ENCODE measurements at places on chromosomes 1 and 21.

GRCh38 chr1:116230712-116231111 is 119.5 kb downstream of the MAB21L3 start:
- DNase-seq = no peak

DNA sequence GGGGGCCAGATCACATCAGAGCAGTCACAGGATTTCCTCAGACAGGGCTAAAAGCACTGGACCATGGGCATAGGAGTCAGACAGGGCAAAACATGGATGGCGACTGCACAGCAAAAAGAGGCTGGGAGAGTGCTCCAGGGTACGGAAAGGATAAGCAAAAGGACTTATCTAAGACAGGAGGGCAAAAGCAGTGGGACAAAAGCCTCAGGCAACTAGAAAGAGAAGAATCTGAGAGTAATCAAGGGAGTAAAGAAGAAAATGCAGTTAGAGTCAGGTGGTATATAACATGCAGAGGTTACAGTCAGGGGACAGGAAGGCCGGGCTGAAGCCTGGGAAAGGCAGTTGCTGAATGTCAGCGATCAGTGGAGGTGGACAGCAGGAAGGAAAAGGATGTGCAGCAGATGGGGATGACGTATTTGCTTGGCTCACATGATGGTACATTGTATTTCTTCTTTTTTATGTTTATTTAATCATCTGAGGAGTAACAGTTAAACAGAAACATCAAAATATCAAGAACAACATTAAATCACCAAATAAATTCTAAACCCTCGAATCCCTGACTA is 63.1 kb upstream of the CNN3 start:
- DNase-seq = no peak

- DNase-seq = no peak
These were observed 977 bp downstream of the LCA5L start for GRCh38 chr21:39444421-39445180.

GRCh38 chr1:151585622-151586021 is 26.2 kb upstream of the SNX27 start:
- DNase-seq = no peak

- no peak for DNase-seq
These were observed 118.4 kb downstream of the RERE start for GRCh38 chr1:8698937-8699447.

- no peak for DNase-seq
These were observed 22.8 kb downstream of the RERE start for GRCh38 chr1:8794605-8795004.

GRCh38 chr1:6269720-6270400 is 9.0 kb upstream of the GPR153 start:
- peak; percentile 80 for DNase-seq

GRCh38 chr1:207020065-207020708 is 12.4 kb downstream of the C1orf116 start:
- DNase-seq = no peak

- DNase-seq = no peak
These were observed 32.4 kb downstream of the LTN1 start for GRCh38 chr21:28960245-28960644.

GRCh38 chr1:12549460-12550349 is 68.3 kb downstream of the DHRS3 start:
- DNase-seq = peak; percentile 40

GRCh38 chr1:243910607-243911006 is 60.6 kb upstream of the AKT3 start:
- DNase-seq = no peak

- no peak for DNase-seq
These were observed 42.5 kb upstream of the C1orf174 start for GRCh38 chr1:3942416-3943122.

GRCh38 chr1:153072806-153073726 is 1.7 kb upstream of the SPRR2B start:
- no peak for DNase-seq

- no peak for DNase-seq
These were observed 248.7 kb upstream of the IRF2BP2 start for GRCh38 chr1:234858722-234859121.

- DNase-seq = no peak
These were observed 57.0 kb downstream of the CHRM3 start for GRCh38 chr1:239443361-239443760.

GRCh38 chr1:6205849-6206519 is at the start of gene RNF207:
Gene RNF207 (plus strand): TSS chr1:6206119. CDS start chr1:6206536, 417 bp downstream.
- DNase-seq = no peak

Data from COR-L47 (cell line).